ENCODE measurements at places on chromosomes 1 and 21. TPM values are rescaled to one million over a fixed set of nuclear protein-coding genes. Genes with fewer than 3 reads are reported as not detected.

DNA sequence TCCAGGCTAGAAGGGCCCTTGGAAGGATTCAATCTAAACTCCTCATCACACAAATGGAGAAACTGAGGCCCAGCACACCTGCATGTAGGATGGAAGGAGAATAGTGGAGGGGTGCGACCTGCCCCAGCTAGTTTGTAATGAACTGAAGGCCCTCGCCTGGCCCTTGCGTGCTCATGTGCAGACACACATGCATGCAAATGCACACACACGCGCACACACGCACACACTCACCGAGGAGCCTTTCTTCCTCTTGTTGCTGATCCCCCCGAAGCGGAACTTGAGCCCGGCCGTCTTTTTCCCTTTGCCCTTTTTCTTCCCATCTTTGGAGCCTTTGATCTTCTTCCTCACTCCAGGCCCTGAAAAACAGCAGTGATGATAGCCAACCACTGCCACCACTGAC, 27.9 kb downstream of the CHD5 start:
- peaks cover 18% of the 10 kb centered on the region for H3K4me1 ChIP-seq
- H3K4me3 ChIP-seq = no peak overlapping the region
- no peak overlapping the region for H3K27ac ChIP-seq
- DNase-seq = no peak
- no peaks in the 10 kb centered on the region for H3K36me3 ChIP-seq
- H3K27me3 ChIP-seq = no peaks in the 10 kb centered on the region

DNA sequence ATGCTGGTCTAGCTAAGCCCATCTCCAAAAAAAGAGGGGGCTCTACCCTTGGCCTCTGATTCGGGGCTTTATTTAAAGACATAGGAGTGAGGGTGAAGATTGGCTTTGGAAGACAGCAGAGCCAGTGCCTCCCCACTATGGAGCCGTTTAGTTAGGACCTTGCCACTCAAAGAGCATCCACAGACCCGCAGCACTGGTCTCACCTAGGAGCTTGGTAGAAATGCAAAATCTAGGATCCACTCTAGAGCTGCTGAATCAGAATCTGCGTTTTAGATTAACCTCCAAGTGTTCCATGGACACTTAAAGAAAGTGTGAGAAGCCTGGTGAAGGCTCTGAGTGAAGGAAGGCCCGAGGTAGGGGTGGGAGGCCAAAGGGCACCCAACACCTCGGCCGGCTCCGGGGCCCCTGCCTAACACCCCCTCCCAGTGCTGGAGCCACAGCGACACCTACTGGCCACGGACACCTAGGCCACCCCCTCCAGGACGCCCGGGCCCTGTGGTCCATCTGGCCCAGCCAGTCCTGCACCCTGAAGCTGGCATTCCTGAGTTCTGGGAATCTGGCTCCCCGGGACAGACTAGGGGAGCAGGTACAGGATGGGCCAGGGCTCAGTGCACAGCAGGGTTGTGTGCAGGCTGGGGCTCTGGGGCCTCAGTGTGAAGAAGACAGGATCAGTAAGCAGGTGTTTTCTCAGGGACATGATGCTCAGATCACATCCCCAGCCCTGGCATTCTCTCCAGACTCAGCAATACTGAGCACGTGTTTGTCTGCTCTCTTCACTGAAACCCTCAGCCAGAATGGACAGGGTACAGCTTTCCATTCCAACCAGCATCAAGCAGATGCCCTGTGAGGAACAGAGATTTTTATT, 79.2 kb downstream of the TMEM53 start:
- H3K4me1 ChIP-seq = peaks cover 4% of the 10 kb centered on the region
- H3K4me3 ChIP-seq = no peak overlapping the region
- no peak for DNase-seq
- H3K36me3 ChIP-seq = no peaks in the 10 kb centered on the region

GRCh38 chr1:47885062-47885830, 111.9 kb downstream of the TRABD2B start:
- H3K4me3 ChIP-seq = no peak overlapping the region
- DNase-seq = no peak
- no peaks in the 10 kb centered on the region for H3K36me3 ChIP-seq
- H3K27me3 ChIP-seq = peaks cover 52% of the 10 kb centered on the region

GRCh38 chr21:37593015-37593414, 226.4 kb downstream of the DYRK1A start:
- no peaks in the 10 kb centered on the region for H3K27me3 ChIP-seq

The FLVCR1 gene
- total RNA-seq = 2.4 TPM

The KCNJ9 gene
- total RNA-seq = not detected

Measured in esophagus squamous epithelium (tissue), 5 donors.